ENCODE measurements at places on chromosomes 6 and 20. TPM values are rescaled to one million over a fixed set of nuclear protein-coding genes. Genes with fewer than 3 reads are reported as not detected.

The CPNE5 gene
- total RNA-seq = 0.51 TPM

The EFCAB8 gene
- not detected for total RNA-seq

The TP53TG5 gene
- not detected for total RNA-seq

The GJA10 gene
- total RNA-seq = not detected

The TUBB2B gene
- 3.4 TPM for total RNA-seq

The APMAP gene
- total RNA-seq = 325 TPM

Measured in subcutaneous adipose tissue (tissue), 4 donors.